NCI-H446 treated with DMSO at 0.1 percent for 48 hours (cell line): ENCODE measurements at places on chromosomes 4 and X.

- no peak for DNase-seq
Observed at GRCh38 chr4:6752486-6752829, 30.1 kb upstream of the KIAA0232 start.

DNA sequence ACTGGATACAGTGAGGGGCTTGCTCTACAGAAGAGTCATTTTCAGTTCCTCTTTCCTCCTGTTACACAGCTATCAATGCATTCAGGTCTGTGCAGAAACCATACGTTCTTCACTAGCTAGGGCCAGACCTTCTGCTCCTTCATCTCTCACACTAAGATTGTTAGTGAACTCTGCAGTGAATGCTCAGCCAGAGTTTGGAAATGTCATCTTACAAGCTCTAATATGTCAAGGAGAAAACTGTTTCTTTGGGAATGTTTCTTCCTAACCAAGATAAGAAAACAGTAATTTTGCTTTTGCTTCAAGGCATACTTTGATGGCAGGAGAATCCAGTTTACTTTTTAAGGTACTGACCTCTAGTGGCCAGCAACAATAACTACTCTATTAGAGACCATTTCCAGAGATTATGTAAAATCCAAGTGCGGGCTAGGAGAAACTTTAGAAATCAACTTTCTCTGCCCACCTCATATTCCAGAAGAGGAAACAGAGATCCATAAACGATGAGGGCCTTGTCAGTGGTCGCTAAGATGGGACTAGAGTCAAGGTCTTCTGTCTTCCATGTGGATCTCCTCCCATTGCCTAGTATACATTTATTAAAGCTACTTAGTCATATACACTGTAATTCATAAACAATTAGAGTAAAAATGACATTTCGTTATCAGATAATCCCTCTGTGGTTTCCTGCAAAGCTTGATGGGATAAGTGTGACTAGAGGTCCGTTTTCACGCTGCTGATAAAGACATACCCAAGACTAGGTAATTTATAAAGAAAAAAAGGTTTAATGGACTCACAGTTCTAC is 12.1 kb upstream of the CC2D2A start:
- DNase-seq = peak; percentile 29

DNA sequence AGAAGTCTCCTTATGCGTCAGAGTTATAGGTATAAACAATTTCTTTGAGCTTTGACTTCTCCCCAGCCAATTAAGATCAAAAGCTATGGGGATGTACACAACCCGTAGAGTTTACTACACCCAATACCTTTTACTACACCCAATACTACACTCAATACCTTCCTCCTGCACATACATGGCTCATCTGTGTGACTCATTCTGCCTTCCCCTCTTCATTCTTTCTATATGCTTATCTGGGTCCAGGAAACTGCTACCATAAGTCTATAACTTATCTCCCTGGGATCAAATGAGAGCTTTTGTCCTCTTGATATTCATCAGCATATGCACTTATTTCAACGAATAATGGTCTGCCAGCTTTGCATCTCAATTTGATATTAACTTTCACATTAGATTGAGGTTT is 28.2 kb downstream of the ANKRD50 start:
- no peak for DNase-seq

GRCh38 chr4:6470502-6471306 is 1.7 kb downstream of the PPP2R2C start:
- DNase-seq = no peak

DNA sequence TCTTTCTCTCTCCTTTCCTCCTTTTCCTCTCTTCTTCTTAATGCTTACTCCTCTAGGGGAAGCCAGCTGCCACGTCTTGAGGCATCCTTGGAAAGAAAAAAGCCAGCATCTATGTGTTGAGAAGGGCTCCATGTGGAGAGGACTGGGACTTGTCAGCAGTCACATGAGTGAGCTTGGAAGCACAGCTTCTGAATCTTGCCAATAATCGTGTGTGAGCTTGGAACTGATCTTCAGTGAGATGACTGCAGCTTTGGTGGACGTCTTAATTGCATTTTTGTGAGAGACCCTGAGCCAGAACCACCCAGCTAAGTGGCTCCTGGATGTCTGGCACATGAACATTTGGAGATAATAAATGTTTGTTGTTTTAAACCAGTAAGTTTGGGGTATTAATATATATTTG is 371.7 kb downstream of the SLITRK2 start:
- no peak for DNase-seq

DNA sequence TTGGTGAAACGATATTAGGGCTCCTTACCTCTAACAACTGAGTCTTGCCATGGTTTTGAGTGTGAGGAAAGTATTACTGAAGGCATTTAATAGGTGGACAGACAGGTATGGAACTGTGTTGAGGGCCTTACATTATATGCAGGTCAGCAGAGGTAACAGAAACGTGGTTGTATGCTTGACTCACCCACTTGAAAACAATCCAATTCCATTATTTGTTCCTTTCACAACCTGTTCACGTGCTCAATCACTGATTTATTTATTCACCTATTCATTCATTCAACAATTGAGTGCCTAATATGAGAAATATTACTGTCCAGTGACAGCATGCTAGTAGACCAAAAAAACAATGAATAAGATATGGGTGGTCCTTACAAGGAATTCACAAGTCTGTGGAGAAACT is 33.3 kb upstream of the PPARGC1A start:
- no peak for DNase-seq
